ENCODE measurements at places on chromosomes 1 and 21. TPM values are rescaled to one million over a fixed set of nuclear protein-coding genes. Genes with fewer than 3 reads are reported as not detected.
A peak's percentile ranks its signal among the peaks of the same experiment; 100 is the strongest.

- no peak for DNase-seq
Observed at GRCh38 chr1:222107975-222108374, 366.1 kb upstream of the DUSP10 start.

The SPRR1A gene
- not detected for polyA plus RNA-seq

The KRTAP7-1 gene
- not detected for polyA plus RNA-seq

The TRIM67 gene
- not detected for polyA plus RNA-seq

DNA sequence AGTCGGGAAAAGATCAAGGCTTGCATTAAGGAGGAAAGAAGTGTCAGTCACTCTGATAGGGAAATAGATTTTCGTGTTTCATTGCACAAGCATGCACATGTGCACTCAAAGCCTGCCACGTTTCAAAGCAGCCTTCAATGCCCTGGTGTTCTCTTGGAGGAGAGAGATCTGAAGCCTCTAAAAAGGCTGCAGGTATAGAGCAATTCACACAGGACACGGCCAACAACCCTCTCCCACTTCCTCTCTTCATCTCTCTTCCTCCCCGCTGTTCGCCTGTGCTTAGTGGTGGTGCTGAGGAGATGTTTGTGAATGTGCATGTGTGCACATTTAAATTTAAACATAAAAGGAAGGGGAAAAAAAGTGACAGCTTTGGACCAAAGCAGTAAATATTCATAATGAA lies 117.7 kb downstream of the NUF2 start:
- DNase-seq, result no peak

- DNase-seq, result no peak
Observed at GRCh38 chr1:25008192-25008485, 78.1 kb upstream of the RUNX3 start.

The MTARC2 gene
- 17.3 TPM for polyA plus RNA-seq

GRCh38 chr21:36321325-36322082 lies 1.5 kb downstream of the MORC3 start:
- no peak for DNase-seq

The TTC34 gene
- polyA plus RNA-seq, result 0.30 TPM

GRCh38 chr21:46617267-46618051 lies 12.6 kb upstream of the S100B start:
- DNase-seq, result no peak

GRCh38 chr1:109228167-109228566 lies 14.4 kb downstream of the SARS1 start:
- DNase-seq, result no peak

DNA sequence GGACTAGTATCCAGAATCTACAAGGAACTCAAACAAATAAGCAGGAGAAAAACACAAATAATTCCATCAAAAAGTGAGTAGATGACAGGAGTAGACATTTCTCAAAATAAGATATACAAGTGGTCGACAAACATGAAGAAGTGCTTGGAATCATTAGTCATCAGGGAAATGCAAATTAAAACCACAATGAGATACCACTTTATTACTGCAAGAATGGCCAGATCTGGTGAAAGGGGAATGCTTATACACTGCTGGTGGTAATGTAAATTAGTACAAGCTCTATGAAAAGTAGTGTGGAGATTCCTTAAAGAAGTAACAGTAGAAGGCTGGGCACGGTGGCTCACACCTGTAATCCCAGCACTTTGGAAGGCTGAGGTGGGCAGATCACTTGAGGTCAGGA lies 73.8 kb downstream of the POU2F1 start:
- no peak for DNase-seq

GRCh38 chr1:53091841-53092645 lies 30.0 kb downstream of the PODN start:
- DNase-seq, result peak; percentile 81

DNA sequence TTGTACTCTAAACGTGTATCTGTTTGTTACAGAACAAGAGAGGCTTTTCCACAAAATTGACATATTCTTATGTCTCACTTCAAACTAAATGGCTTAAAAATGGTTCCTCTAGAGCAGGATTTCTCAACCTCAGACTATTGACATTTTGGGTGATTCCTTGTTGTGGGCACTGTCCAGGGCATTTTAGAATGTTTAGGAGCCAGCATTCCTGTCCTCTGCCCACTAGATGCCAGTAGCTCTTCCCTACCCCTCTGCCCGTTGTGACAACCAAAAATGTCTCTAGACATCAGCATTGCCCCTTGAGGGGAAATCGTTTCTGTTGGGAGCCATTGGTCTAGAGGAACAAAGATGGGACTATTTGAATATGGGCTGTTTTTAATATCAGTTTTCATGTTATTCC lies 17.3 kb downstream of the SMAP2 start:
- no peak for DNase-seq

The KRTAP25-1 gene
- not detected for polyA plus RNA-seq

DNA sequence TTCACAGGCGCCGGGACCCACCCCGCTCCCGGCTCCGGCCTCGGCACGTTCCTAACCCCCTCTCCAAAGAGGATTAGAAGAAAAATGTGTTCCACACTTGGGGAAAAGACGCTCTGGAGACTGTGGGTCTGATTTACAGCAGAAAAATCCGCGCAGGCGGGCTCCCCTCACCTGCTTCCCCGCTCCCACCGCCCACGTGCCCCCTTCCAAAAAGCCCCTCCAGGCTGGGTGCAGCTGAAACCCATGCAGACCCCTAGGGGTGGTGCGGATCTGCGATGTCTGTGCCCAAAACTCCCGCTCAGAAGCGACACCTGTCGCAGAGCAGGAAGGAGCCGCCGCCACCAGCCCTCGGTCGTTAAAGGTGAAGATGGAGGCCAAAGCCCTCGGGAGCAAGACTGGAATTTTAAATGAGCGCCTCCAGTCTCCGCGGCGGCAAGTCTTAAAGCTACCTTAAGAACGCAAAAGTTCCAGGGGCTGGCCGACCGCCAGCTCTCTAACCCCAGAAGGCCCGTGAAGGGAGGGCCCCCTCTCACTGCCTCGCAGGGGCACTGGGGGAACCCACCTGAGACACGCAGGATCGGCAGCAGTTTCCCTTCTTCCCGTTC lies 688 bp upstream of the CHD5 start:
- no peak for DNase-seq

All from heart left ventricle (tissue), 16 donors.